MCF 10A (cell line): ENCODE measurements at places on chromosomes 1 and 21.

DNA sequence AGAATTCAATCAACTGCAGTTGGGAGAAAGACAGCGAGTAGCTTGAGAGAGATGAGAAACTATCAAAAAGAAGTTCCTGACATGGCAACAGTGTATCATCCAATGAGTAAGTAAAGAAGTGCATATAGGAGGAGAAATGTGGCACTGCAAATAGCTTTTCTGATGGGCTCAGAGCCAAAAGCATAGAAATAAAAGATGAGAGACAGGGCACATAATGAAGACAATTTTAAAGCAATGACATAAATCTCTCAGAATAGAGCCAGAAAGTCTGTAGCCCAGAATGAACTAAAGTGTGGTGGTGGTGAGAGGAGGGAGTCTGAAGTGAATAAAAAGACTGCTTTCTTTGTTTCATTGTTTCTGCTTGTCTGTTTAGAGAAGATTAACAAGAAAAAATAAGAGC lies 34.3 kb downstream of the TNFSF18 start:
- DNase-seq = no peak

GRCh38 chr1:156106624-156107488 lies 7.7 kb upstream of the LMNA start:
- DNase-seq = no peak

DNA sequence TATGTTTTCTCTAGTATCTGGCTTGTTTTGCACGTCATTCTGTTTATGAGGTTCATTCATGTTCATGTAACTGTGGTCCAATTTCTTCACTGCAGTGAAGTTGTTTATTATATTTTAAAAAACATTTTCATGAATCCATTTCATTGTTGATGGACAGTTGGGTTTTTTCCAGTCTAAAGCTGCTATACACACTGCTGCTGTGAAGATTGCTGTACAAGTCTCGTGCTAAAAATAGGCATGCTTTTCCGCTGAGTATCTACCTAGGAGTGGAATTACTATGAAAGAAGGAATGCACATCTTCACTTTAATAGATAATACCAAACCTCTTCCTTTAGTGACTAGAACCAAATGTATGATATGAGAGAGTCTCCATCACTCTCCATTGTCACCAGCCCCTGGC lies 49.0 kb upstream of the ETS2 start:
- DNase-seq = no peak

DNA sequence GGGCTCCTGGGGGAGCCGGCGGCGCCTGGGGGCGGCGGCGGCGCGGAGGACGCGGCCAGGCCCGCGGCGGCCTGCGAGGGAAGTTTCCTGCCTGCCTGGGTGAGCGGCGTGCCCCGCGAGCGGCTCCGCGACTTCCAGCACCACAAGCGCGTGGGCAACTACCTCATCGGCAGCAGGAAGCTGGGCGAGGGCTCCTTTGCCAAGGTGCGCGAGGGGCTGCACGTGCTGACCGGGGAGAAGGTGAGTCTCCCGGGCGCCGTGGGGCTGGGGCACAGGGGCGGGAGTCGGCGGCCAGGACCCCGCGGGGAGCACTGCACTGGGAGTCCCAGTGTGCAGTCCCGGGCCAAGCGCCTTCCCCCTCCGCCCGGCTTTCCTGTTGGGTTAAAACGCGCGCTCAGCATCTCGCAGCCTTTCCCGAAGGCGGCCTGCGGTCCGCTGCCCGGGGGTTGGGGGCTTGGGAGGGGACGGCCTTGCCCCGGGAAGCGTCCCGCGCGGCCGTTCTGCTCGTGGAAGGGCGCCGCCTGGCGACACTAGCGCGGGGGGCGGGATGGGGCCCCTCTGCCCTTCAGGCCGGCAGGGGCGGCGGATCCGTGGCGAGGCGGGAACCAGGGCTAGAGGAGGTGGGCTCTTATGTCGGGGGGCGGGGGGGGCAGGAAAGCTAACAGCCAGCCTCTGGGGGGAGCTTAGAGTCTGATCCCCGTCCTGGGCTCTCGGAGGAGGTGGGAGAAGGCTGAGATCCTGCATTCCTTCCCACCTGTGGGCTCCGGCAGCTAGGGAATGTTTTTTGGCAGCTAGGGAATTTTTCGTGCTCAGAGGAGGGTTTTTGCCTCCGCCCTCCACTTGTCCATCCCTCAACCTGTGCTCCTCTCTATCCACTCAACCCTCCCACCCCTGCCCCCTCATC lies 1.1 kb downstream of the HUNK start:
- DNase-seq = no peak

DNA sequence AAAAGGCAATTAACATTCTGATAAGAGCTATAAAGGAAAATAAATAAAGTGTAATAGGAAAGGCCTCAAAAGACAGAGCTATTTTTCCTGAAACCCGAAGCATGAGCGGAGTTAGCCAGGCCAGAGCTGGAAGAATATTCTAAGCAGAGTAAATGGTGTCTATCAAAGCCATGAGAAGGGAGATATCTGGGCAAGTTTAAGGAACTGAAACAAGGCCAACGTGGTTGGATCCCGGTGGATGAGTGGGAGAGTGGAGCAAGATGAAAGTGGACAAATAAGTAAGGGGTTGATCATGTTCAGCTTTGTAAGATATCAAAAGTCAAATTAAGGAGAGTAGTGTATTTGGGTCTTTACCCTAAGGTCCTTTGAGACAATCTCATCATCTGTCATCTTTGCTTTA lies 234.0 kb downstream of the TM2D1 start:
- DNase-seq = no peak

DNA sequence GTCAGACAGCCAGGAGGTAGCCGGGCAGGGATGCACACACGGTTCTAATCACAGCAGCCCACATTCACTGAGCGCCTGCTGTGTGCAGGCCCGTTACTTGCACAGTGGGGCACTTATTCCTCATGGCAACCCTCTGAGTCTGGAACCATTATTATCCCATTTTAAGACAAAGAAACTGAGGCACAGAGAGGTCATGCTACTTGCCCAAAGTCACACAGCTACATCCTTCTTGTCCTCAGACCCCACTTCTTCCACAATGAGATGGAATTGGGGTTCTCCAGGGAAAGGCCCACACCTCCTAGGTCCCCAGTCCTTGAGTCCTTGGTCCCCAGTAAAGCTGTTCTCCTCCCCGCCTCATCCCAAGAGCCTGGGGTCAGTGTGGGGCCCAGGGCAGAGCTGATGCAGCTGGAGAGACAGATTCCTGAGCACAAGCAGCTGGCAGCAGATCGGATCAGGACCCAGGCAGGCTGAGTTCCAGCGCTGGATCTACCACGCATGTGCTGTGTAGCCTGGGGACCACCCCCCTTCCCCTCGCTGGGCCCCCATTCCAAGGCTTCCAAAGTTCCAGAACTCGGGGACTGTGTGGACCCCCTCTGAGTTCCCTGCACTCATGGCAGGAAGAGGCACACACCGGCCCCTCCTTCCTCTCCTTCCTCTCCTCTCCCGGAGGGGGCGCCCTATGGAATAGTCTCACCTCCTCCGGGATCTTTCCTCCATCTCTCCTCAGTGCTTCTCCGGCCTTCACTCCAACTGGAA lies 393.4 kb downstream of the MATN1 start:
- DNase-seq = no peak

GRCh38 chr1:178768423-178768822 lies 43.4 kb downstream of the RALGPS2 start:
- DNase-seq = peak; percentile 36

DNA sequence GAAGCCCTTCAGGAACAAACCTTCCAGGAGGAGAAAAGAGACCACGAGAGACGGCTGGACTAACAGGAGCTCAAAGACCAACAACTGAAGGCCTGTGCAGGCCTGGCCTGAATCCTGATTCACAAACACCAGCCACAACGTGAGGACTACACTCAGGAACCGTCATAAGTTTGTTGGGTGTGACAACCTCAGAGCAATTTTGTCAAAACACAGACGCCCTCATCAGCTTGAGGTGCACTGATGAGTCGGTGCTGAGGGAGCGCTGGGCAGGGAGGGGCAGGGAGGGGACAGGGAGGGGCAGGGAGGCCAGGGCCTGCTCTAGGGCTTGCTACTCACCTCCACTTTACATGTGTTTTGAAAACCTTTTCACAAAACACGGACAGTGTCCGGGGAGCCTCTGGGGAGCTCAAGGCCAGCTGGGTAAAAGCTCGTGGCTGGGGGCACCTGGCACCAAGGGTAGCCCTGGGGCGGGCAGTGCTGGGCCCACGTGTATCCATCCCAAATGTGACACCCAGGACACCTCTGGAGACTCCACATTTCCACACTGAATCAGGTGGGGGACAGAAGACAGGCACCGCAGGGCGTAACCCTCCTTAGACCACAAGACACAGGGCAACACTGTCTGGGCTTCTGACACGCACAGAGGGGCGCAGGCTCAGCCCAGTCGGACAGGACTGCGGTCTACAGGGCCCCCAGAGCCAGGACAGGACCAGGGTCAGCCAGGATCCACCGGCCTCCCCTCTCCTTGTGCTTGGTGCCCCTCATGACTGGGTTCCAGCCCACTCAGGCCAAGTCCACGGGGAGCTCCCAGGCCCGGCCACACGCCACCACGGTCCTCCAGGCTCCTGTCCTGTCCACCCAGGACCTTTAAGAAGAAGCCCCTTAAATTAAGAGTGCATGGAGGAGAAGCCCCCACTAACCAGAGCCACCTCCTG lies 16.5 kb downstream of the LSS start:
- DNase-seq = no peak

DNA sequence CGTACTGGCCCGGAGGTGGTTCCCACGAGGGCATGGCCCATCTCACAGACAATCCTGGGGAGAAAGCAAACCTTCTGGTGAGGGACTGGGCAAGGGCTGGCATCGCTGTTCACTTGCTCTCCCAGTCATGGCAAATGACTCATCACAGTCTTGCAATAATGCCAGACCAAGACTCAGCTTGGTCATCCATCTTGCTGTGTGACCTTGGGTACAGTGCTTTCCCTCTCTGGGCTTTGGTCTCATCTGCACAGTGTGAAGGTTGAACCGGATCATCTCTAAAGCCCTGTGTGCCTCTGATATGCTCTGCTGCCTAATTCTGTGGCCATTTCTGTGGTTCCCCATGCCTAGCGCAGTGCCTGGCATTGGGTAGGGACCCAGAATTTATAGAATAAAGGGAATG lies 143.6 kb upstream of the CD34 start:
- DNase-seq = peak; percentile 55

- peak; percentile 10 for DNase-seq
Measured at GRCh38 chr1:198030682-198031081, 113.5 kb downstream of the LHX9 start.

- DNase-seq = peak; percentile 83
Measured at GRCh38 chr1:10694633-10695627, 101.5 kb downstream of the CASZ1 start.

DNA sequence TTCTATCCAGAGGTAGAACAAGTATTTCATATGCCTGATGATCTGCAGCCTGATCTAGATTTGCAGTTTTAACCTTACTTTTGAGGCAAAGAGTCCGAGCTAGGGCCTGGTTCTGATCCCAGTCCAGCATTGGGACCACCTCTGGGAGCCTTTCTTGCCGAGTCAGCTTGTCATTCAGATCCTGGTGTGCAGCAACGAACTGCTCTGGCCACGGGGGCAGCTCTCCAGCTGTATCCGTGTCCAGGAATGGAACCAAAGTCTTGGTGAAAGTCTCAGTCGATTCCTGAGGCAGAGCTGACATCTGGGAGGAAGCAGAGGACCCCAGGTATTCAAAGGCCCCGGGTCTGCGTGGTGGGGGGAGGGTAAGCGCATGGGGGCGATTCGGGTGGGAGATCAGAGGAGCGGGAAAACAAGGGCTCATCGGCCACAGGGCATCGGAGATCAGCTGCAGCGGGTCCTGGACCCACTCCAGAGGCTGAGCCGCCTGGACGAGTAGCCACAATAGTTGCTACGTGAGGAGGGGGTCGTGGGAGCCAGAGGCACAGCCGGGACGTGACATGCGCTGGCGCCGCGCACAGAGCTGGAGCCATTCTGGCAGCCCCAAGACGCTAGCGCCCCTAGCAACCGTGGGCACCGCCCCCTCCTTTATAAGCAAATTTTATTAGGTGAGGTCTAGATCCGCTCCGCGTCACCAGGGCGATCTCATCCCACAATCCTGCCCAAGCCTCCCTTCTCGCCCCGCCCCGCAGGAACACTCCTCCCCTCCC lies 32.4 kb upstream of the BSDC1 start:
- DNase-seq = no peak

DNA sequence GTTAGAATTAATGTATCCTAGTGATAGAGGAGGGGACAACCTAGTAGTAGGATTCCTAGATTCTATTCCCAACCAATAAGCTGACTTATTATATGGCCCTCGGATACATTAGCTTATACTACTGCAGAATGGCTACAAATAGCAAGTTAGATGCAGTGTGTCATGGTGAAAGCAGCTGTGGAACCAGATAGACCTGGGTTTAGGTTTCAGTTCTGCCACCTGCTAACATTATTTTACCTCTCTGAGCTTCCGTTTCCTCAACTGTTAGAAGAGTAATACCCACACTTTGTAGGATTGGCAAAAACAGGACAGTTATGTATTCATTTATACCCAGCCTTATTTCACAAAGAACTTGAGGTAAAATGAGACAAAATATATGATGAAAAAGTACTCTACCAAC lies 21.6 kb upstream of the MAGOH start:
- DNase-seq = no peak

DNA sequence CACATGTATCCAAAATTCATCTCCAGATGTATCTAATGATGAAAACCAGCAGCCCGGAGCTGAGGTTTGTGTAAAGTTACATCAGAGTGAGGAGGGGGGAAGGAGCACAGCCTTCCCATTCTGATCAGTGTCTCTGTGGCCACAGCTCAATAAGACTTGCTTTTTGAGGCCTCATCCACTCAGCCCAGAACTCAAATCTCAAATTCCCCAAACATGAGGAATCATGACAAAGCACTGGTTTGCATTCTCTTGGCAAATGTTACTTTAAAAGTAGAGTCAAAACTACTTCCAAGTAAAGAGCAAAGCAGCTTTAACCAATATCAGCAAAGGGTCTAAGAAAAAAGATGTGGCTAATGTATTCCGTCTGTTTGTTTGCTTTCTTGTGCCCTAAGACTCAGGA lies 30.9 kb downstream of the CCN1 start:
- DNase-seq = no peak

GRCh38 chr1:118338936-118339335 lies 153.9 kb upstream of the SPAG17 start:
- no peak for DNase-seq

- no peak for DNase-seq
Measured at GRCh38 chr1:19651141-19651737, 7.1 kb downstream of the NBL1 start.

DNA sequence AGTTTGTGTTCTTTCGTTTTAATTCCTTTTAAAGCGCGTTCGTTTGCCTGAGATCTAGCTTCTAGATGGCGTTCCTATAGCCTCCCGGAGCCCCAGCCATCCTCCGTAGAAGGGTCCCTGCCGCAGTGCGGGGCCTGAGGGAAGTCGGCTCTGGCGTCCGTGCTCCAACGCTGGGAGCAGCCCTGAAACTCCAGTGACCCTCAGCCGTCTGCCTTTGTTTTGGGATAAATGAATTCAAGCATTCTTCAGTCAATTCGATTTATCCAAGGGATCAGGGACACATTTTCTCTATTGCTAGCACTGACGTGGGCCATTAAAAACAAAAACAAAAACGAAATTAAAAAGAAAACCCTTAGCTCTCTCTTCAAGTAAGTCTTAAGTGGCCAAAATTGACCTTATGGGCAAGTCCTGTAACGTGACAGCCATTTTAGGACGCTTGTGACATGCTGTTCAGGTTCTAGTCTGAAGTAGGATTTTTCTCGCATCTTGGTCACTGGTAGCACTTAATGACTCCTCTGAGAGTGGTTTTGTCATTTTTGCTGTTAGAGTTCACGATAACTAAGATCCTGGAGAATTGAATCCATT lies 742 bp upstream of the HSPA13 start:
- DNase-seq = no peak

- DNase-seq = no peak
Measured at GRCh38 chr1:56799605-56800400, 19.4 kb downstream of the FYB2 start.

- no peak for DNase-seq
Measured at GRCh38 chr1:20821466-20821865, 34.4 kb upstream of the HP1BP3 start.
